ENCODE measurements at places on chromosomes 3 and 15. TPM values are rescaled to one million over a fixed set of nuclear protein-coding genes. Genes with fewer than 3 reads are reported as not detected.

Gene STIMATE
- total RNA-seq, result 16.3 TPM

Gene SLC24A5
- total RNA-seq, result not detected

Gene MELTF
- 3.4 TPM for total RNA-seq

Gene GCNT3
- total RNA-seq, result not detected

Gene SERF2
- total RNA-seq, result 62.3 TPM

Gene PLXNA1
- total RNA-seq, result 91.4 TPM

Gene CAPN3
- 1.9 TPM for total RNA-seq

Gene MUC4
- not detected for total RNA-seq

Gene PAQR9
- 1.6 TPM for total RNA-seq

Gene ITIH1
- not detected for total RNA-seq

Gene OGG1
- 113 TPM for total RNA-seq

Gene UNC13C
- total RNA-seq, result 28.2 TPM

Gene MIX23
- 18.8 TPM for total RNA-seq

Gene STRIT1
- not detected for total RNA-seq

Gene MME
- 5.9 TPM for total RNA-seq

Gene CEMIP
- total RNA-seq, result 1.6 TPM

Gene MNS1
- 2.8 TPM for total RNA-seq

Gene PPP4R2
- 94.5 TPM for total RNA-seq

Gene CP
- total RNA-seq, result 0.94 TPM

Gene KNL1
- total RNA-seq, result 10.6 TPM

Gene PLCL2
- 95.8 TPM for total RNA-seq

Gene TGFBR2
- total RNA-seq, result 5.3 TPM

Gene ITPKA
- 1.3 TPM for total RNA-seq

Gene CPLX3
- total RNA-seq, result 1.6 TPM

Gene FEZF2
- 19.1 TPM for total RNA-seq

Gene GP9
- not detected for total RNA-seq

Gene CYP19A1
- total RNA-seq, result not detected

Gene HHATL
- total RNA-seq, result 1.3 TPM

Gene CACNA1D
- total RNA-seq, result 49.8 TPM

Gene ANKRD63
- total RNA-seq, result 0.94 TPM

Gene INSYN1
- total RNA-seq, result 28.5 TPM

Gene SCAMP2
- 13.1 TPM for total RNA-seq

Gene SMCO1
- not detected for total RNA-seq

Gene ZNF619
- 5.0 TPM for total RNA-seq

Gene USP50
- total RNA-seq, result not detected

Gene RARRES1
- 2.5 TPM for total RNA-seq

Gene CFAP20DC
- 4.1 TPM for total RNA-seq

Gene CCDC39
- 0.63 TPM for total RNA-seq

Measured in parietal lobe (tissue), 2 donors.